Left ventricle myocardium superior (tissue), 1 donor: ENCODE measurements at places on chromosomes 7 and 10. TPM values are rescaled to one million over a fixed set of nuclear protein-coding genes. Genes with fewer than 3 reads are reported as not detected.
A peak's percentile ranks its signal among the peaks of the same experiment; 100 is the strongest.

GRCh38 chr7:151347200-151347599 is 5.6 kb downstream of the NUB1 start:
- no peak for DNase-seq

DNA sequence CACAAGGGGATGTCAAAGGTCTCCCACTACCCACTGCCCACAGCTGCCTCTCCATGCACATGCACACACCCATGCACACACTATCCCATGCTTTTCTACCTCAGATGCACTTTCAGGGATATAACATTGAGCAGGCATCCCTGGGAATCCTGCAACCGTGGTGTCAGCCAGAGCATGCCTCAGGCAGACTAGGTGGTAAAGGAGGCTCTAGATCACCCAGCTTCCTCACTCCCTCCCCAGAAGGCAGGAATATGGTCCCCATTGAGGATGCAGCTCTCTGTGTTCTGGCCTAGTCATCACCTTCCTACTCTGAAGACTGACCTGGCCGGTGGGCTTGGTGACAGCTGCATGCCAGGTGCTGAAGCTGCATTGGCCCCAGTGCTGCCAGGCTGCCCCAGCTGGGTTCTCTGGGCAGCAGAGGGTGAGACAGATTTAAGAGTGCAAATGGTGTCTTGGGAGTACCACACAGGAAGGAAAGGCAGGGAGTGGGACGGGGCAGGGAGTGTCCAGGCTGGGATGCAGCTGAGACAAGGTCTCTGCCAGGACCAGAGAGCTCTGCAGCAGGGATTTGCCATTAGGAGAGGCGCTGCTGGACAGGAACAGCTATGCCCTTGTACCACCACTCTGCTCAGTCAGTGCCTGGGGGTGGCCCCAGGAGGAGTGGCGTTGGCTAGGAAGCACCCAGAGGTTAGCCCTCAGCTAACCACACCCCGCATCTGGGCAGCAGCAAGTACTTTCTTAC is 53.4 kb upstream of the GDF10 start:
- DNase-seq: no peak

PNLIP gene
- not detected for total RNA-seq

DNA sequence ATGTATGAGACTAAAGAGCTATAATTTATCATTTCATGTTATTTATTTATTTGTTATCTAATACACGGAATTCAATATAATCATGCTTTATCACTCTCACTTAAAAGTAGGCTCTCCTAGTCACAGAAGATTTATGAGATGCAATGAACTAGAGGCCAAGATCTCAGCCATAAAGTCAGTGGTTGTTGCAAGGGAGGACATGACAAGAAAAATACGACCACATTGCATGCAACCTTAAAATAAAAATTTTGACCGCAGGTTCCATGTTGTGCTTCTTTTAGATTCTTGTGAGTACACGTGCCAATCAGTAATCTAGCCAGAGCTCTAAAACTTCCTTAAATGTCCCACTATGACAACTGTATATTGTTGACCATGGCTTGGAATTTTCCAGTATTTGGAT is 75.9 kb upstream of the SP8 start:
- DNase-seq: no peak

SCART1 gene
- 0.45 TPM for total RNA-seq

IQCE gene
- total RNA-seq: 11.9 TPM

GRCh38 chr10:69899727-69900595 is 98.3 kb downstream of the COL13A1 start:
- peak; percentile 4 for DNase-seq

GRCh38 chr10:53093878-53094277 is 321.3 kb upstream of the MBL2 start:
- DNase-seq: no peak

DNA sequence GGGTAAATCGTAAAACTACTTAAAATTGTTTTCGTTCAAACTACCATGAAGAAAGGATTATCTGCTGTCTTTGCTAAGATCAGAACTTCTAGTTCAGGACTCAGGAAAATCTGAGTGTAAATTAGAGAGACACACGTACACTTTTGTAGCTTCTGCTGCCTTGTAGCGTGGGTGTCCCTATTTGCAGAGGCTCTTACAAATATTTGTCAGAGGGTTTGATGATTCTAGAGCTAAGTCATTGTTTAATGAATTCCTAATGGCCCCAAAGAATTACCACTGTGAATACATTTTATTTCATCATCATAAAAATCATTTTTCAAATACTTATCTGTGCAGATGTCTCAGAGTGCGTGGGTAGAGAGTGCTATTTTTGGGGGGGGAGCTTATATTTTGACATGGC is 314.9 kb downstream of the LRMDA start:
- DNase-seq: no peak
